Fibroblast of lung (primary cell): ENCODE measurements at places on chromosomes 7 and 10. TPM values are rescaled to one million over a fixed set of nuclear protein-coding genes. Genes with fewer than 3 reads are reported as not detected.
A peak's percentile ranks its signal among the peaks of the same experiment; 100 is the strongest.

GRCh38 chr7:29851487-29851886 lies 45.2 kb downstream of the WIPF3 start:
- DNase-seq = no peak

The SHTN1 gene
- 0.26 and 0.33 TPM in 2 replicates for total RNA-seq

The PON3 gene
- under 0.01 TPM in 2 replicates for total RNA-seq

DNA sequence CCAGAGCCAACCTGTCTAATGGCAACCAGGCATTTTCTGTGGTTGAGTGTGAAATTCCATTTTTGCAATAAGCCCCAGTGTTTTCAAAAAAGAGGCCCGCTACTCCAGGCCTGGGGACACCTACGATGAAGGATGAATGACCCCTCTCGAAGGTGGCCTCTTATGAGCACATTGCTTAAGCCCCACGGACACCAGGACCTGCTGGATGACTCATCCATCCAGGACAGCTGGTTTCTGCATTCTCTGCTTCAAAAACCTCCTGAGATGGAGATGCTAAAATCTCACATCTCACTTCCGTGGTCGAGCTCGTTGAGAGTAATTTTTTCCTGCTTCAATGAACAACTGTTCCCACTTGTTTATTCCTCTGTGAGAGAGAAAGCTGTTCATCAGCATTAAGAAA lies 150.2 kb upstream of the FZD8 start:
- no peak for DNase-seq

DNA sequence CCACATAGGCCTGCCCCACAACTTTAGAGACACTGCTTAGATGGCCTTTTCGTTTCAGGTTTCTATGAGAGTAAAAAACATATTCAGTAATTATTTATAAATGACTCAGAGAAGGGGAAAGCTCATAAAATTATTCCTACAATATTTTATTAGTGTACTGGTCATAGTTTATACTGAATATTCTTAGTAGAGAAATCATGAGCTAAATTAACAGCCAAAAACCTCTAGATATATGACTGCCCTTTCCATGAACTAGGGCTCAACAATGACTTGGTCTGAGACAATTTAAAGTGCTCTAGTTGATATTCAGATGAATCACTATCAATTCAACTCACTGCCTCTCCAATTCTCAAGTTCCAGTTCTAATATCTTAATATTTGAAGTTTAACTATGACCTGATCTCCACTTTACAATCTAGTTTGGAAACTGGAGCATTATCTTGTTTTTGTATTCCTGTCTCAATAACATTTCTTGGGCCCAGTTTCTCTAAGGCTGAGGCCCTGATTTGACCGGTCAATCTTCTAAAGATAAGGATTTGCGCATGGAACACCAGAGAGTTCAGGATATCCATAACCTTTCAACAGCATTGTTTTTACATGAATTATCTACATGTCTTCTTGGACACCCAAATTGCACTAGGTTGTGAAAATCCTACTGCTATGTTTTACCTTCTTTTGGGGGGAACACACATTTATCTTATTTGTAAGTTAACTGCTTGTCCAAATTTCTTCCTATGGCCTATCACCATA lies 141.6 kb downstream of the DGKB start:
- no peak for DNase-seq

DNA sequence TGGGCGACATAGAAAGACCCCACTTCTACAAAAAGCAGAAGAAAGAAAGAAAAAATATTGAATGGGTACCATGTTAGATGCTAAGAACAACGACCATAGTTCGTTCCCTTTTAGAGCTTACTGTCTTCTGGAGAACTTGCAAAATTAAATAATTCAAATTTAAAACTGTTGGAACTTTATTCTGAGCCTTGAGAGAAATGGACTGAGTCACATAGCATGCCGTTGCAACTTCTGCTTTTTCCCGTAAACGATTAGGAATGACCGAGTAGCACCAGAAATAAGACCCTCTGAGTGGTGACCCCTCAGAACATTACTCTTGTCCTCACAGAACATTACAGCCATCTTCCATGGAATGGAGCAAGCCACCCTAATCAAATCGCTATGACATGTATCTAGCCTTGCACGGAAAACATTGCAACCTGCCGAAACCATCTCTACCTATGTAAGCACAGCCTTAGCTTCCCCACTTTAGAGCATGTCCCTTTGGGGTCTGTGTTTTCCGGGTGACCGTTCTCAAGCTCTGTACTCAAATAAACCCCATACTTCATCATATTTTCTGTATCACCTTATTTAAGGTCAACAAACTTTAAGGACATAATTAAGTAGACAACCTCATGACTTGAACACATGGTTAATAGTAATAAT lies 179.1 kb downstream of the PRKCQ start:
- peak; percentile 19 for DNase-seq

The AIFM2 gene
- 10.0 and 15.5 TPM in 2 replicates for total RNA-seq

DNA sequence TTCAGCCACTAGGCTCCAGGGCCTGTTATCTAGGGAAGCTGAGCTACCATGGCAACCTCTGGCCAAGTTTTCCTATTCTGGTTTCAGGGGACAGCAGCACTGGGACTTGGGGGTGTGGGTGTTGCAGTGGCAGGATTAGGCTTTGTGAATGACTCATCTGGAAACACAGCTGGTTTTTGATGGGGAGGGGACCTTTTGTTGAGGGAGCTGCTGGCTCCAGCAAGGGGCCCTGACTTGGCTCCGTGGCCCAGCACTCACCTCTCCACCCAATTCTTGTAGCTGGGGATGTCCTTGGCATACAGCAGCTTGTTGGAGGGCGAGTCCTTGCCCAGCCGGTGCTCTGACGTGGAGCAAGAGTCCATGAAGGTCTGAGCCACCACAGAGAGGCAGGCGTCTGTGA lies 435.9 kb downstream of the PLXNA4 start:
- peak; percentile 57 for DNase-seq

GRCh38 chr10:128530301-128530700 lies 404.1 kb upstream of the MKI67 start:
- DNase-seq = no peak

The HSPA14 gene
- total RNA-seq = 7.4 and 8.5 TPM in 2 replicates

GRCh38 chr10:70323138-70323696 lies 39.4 kb upstream of the NPFFR1 start:
- DNase-seq = no peak

GRCh38 chr10:123704812-123705211 lies 38.7 kb downstream of the GPR26 start:
- DNase-seq = no peak

DNA sequence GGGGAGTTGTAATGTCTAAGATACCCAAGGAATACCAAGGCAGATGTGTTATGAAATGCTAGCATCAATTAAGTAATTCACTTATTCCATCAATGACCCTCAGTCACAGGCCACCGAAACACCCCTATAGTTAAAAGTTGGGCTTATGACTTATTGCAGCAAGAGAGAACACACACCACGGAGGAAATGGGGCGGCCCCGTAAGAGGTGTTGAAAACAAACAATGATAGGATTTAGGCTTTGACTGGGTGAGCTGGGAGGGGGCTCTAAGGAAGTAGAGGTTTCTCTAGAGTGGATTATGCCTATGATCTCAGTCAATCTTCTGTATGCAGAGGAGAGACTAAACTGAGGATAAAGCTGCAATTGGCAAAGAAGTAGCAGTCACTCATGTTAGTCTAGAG lies 45.4 kb upstream of the PRKCQ start:
- DNase-seq = no peak

DNA sequence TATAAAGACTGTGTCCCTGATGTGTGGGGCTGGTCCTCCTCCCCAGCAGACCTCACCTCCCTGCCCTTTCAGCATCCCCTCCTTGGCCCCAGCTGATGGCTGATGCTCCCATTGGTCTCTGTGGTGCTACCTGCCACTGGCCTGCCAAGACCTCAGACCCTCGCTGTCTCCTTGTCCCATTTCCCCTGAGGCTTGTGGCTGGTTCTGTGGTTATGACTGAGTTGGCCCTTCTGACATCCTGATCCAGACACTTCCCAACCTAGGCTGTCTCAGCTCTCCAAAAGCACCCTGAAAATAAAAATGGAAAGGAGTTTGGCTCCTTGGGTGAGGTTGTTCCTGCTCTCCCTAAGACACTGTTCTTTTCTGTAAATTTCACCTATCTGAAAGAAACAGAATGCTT lies 214.2 kb downstream of the RPS24 start:
- no peak for DNase-seq

DNA sequence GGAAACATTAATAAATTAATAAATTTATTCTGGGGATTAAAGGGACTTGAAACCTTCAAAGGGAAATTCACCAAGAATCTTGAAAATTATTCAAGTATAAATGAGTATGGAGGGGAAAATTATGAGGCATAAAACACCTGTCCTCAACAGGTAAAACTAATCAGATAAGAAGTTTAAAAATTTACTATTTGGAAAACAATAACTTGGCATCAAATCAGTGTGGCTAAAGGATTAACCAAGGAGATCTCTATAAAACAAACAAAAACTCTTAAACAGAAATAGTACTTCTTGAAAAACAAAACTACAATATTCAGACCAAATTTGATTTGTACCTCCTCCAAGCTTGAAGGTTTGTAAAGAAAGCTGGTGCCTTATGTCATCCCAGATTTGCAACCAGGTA lies 66.4 kb upstream of the ZNF804B start:
- DNase-seq = no peak

GRCh38 chr7:99249985-99250575 lies 22.6 kb upstream of the MYH16 start:
- DNase-seq = no peak

- DNase-seq = peak; percentile 36
Measured at GRCh38 chr10:110681023-110681681, 37.0 kb downstream of the RBM20 start.

The KIF11 gene
- 3.6 and 8.9 TPM in 2 replicates for total RNA-seq

DNA sequence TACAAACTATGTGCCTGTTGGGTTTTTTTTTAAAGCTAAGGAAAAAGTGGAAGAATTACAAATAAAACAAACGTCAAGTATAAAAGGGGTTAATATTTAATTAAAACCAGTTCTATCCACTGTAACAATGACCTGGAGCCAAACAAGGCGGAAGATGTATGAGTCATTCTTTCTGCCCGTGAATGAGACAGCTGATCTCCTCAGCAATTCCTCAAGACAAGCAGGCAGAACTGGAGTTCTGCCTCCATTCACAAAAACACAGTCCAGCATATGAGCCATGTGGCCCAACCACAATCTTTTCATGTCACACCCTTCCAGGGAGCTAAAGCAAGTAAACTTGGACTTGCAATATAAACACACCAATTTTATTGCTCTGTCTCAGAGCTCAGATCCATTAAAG lies 8.4 kb downstream of the ETV1 start:
- DNase-seq = peak; percentile 99

GRCh38 chr10:24873281-24873683 lies 79.1 kb downstream of the PRTFDC1 start:
- DNase-seq = peak; percentile 94

- DNase-seq = no peak
Measured at GRCh38 chr10:33368086-33368485, 33.6 kb upstream of the NRP1 start.

- no peak for DNase-seq
Measured at GRCh38 chr10:54368984-54369383, 432.0 kb downstream of the PCDH15 start.

The INPP5F gene
- 18.5 and 23.3 TPM in 2 replicates for total RNA-seq

The ZNF804B gene
- total RNA-seq = not detected in 2 replicates

DNA sequence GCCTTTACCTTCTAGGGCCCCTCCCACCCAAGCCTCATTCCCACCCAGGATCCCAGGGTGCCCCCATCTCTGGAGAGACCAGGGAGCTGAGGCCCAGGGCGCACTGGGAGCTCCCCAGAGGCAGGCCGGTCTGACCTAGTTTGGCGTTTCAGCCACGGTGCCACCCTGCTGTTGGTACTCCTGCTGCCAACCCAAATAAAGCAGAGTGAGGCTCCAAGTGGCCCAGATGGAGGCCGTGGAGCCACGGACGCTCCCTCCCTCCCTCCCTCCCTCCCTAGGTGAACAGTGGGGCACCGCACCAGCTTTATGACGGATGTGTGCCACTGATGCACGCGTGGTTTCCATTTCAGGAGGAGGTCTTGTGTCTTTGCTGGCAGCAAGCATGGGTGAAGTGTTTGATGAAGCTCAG lies 1.8 kb downstream of the INPP5A start:
- no peak for DNase-seq

DNA sequence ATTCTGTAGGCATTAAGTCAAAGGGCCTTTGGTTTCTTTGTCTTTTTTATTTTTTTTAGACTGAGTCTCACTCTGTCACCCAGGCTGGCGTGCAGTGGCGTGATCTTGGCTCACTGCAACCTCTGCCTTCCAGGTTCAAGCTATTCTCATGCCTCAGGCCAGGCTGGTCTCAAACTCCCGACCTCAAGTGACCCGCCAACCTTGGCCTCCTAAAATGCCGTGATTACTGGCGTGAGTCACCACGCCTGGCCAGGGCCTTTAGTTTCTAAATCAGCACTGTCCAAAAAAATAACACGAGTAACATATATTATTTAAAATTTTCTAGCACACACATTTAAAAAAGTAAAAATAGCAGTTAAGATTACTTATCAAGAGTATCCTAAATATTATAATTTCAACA lies 11.1 kb upstream of the ACSL5 start:
- DNase-seq = no peak

GRCh38 chr7:155007947-155008346 lies 5.0 kb upstream of the PAXIP1 start:
- no peak for DNase-seq

- no peak for DNase-seq
Measured at GRCh38 chr7:12231097-12231496, 20.0 kb downstream of the TMEM106B start.

- peak; percentile 24 for DNase-seq
Measured at GRCh38 chr10:4024027-4024426, 239.0 kb upstream of the KLF6 start.

DNA sequence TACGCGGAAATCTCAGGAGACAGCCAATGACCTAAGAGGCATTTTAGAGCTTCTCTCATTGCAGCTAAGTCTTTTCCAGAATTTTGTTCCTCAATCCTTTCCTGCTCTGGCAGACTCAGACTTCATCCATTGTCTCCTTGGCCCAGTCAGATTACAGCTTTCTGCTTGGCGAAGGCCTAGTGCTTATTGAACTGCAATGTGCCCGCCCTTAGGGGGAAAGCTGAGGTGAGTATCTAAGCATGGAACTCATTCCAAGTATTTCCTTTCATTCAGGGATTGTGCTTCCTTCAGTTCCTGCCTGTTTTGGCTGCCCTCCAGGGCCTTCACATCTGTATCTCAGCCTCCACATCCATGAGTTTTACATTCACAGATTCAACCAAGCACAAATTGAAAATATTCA lies 37.5 kb downstream of the PRLHR start:
- no peak for DNase-seq

DNA sequence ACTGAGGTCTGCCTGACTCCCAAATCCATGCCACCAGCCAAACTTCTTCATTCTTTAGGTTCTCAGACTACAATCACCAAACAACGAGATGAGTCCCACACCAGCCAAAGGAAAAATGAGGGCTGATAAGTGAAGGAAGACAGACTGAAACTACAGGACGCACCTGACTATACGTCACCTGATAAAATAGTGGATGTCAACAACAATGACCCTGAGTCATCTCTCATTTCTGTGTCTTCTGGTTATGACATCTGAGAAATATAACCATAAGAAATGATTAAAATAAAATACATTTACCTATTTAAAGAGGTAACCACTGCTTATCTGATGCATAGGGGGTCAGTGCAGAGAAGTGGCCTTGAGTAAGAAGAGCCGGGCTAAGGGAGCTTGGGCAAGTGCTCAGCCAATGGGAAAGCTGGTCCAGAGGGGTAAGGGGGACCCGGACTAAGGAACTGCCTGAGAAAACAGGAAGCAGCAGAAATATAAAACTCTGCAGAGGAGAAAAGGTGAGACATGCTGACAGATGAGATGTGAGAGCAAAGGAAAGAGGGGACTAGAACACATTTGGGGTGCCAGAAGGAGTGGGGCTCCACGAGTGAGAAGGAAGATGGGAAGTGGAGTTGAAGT lies 51.8 kb downstream of the HIPK2 start:
- DNase-seq = no peak

The STRIP2 gene
- 4.9 and 10.9 TPM in 2 replicates for total RNA-seq

The SAP25 gene
- total RNA-seq = not detected in 2 replicates
